ENCODE measurements at places on chromosomes 4 and X.
A peak's percentile ranks its signal among the peaks of the same experiment; 100 is the strongest.

- DNase-seq = peak; percentile 34
Measured at GRCh38 chrX:123833387-123833786, 26.5 kb upstream of the XIAP start.

- DNase-seq = no peak
Measured at GRCh38 chr4:164700471-164700870, 53.5 kb upstream of the SMIM31 start.

DNA sequence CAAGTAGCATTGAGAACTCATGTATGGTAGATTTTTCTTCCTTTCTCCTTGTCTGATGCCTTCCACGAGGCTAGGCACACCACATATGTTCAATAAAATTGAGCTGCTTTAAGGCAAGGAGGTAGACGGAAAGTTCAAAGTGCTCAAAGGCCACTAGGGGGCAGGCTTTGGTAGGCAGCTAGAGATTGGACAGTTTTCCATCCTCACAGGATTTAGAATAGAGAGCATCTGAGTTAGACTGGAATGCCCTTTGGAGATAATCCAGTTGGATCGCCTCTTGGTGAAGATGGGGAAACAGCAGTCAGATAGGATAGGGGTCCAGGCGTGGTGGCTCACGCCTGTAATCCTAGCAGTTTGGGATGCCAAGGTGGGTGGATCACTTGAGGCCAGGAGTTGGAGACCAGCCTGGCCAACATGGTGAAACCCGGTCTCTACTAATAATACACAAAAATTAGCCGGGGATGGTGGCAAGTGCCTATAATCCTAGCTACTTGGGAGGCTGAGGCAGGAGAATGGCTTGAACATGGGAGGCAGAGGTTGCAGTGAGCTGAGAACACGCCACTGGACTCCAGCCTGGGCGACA is 30.4 kb downstream of the ELF4 start:
- peak; percentile 57 for DNase-seq

DNA sequence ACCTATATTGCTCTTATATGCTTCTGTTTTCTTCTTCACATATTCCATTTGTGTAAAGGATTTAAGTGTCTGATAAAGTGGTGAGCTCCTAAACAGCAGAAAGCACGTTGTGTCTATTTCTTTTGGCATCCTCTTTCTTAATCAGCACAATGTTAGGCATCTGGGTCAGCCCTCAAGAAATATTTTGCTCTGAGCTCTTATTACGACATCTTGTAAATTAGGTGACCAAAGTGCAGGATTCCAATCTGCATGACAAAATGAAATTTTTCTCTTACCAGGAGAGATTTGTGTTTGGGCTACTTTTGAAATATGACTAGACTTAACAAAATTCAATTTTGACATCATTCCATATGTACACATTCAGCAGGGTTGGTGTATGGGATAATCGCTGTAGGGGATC is 210.0 kb upstream of the IGFBP7 start:
- DNase-seq = no peak

- DNase-seq = no peak
Measured at GRCh38 chr4:178745203-178745602, 1303.0 kb upstream of the AGA start.

- DNase-seq = no peak
Measured at GRCh38 chrX:68180579-68180978, 252.7 kb downstream of the OPHN1 start.

- DNase-seq = no peak
Measured at GRCh38 chr4:123471655-123472369, 75.2 kb downstream of the SPRY1 start.

- DNase-seq = no peak
Measured at GRCh38 chrX:23578079-23578478, 89.2 kb upstream of the PRDX4 start.

GRCh38 chr4:20378181-20378580 is 126.5 kb downstream of the SLIT2 start:
- no peak for DNase-seq

DNA sequence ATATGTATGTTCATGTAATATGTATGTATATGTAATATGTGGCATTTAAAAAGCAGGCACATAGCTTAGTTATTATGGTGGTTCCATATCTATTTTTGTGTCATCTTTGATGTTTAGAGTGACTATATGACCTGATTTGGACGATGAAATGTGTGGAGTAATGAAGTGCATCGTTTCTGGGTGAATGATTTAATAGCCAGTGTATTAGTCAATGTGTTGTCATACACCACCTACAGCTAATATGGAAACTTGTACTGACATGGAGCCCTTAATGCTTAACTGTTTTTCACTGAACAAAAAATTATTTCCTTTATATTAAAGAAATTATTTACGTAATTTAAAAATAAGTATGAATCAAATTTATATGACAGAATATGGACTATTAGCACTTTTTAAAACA is 292.3 kb upstream of the FSTL5 start:
- DNase-seq = no peak

DNA sequence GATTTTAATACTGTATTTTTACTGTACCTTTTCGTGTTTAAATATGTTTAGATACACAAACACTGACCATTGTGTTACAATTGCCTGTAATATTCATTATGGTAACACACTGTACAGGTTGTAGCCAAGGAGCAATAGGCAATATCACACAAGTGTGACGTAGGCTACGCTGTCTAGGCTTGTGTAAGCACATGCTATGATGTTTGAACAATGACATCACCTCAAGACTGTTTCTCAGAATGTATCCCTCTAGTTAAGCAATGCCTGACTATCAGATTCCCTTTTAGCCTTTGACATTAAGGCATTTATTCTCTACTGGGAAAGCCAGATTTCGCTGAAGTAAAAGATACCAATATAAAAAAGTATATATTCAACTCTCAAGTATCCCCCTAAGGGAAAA is 66.2 kb downstream of the VCX3A start:
- no peak for DNase-seq

DNA sequence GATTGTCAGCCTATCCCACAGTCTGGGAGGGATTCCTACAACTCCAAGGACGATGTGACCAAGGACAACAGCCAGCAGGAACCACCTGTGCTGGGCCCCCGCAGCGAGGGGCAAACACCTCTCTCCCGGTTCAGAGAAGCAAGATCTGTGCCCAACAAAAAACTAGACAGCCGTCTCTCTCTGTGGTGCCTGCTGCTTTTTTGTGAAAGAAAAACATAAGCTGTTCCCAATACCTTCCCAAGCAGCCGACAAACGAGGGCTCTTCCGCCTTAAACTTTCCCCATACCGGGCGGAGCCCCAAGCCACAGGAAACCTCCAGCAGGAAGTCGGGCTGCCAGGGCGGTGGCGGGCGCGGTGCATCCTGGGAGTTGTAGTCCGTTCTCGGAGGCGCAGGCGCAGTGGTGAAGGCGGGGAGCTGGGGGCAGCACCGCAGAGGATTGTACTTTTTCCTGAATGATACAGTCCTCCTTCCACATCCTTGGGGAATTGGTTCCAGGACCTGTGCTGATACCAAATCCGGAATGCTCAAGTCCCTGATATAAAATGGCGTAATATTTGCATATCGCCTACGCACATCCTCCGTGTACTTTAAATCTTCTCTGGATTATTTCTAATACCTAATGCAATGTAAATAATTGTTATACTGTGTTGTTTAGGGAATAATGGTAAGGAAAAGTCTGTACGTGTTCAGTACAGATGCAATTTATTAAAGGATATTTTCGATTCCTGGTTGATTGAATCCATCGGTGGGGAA is 63.1 kb upstream of the IRF2 start:
- DNase-seq = peak; percentile 88

- no peak for DNase-seq
Measured at GRCh38 chr4:132918096-132918495, 231.0 kb upstream of the PCDH10 start.

Measured in stimulated activated naive CD4-positive, alpha-beta T cell (primary cell).